ENCODE measurements at places on chromosomes 7 and 10.
A peak's percentile ranks its signal among the peaks of the same experiment; 100 is the strongest.

- DNase-seq, result no peak
These were observed 10.1 kb upstream of the SLC18A3 start for GRCh38 chr10:49600046-49600445.

GRCh38 chr7:134317434-134317833 lies 704 bp upstream of the SLC35B4 start:
- no peak for DNase-seq

DNA sequence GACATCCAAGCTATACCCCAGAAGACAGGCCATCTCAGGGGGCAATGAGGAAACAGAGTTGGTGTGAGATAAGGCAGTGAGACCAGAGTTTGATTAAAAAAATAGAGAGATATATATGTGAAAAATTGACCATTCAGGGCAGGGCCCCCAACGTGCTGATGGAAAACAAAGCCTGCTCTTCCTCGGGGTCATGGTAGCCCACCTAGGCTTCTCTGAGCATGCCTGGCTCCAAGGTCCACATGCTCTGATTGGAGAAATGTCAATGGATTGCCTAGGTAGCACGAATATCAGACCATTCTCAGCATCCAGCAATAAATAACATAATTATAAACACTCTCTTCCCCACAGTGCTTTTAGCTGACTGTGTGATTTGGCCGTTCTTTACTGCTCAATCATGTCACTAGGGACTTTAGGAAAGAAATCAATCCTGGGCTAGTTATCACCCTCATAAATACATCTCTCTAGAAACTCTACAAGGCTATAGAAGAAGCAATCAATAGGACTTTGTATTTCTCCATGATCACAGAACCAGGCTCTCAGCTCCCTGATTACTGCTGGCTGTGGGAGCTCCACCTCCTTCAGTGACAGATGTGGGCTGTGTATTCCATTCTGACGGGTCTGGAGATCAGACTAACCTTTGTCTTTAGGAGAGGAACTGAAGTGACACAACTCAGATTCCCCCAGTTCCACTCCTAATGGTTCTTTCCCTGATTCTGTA lies 766.4 kb downstream of the GRID1 start:
- DNase-seq, result no peak

- peak; percentile 45 for DNase-seq
These were observed 365.1 kb upstream of the NFE2L3 start for GRCh38 chr7:25786936-25787335.

GRCh38 chr7:11252705-11253272 lies 279.1 kb downstream of the PHF14 start:
- no peak for DNase-seq

DNA sequence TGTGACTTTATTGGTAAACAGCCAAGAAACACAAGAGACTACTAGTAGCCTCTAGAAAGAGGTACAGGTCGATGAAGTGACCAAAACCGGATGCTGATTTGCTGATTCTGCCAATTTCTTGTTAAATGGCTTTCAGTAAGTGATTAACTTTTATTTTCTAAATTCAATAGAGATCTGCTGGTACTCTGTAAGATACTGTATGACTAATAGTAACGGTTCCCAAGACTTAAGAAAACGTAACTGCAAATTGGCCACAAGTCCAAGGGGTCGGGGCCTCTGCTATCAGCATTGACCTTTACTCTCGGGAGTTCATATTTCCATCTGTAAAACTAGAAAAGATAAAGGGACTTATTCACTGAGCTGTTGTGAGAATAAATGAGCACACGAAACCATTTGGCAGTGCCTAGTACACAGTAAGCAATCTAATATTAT lies 1.4 kb downstream of the FAM3C start:
- DNase-seq, result no peak

GRCh38 chr7:75866114-75866488 lies 12.7 kb upstream of the RHBDD2 start:
- DNase-seq, result no peak

Measured in renal pelvis (tissue), 12 donors.